ENCODE measurements at places on chromosomes 11 and 22.

DNA sequence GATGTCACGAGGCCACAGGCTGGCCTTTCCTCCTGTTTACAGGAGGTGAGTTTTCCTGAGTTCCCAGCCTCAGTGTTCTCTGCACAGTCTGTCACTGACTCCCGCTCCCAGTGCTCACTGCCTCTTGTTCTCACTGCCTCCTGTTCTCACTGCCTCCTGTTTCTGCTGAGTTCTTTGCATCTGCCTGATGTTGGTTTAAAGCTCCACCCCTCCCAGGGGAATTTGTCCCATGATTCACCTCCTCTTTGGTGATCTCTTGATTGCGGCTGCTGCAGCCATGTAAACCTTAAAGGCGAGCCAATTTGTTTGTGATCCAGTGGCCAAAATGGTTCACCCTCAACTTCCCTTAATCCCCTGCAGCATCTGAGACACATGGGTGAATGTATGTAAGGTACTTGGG is 6.0 kb upstream of the TUBA8 start:
- no peak for DNase-seq

- DNase-seq: no peak
Measured at GRCh38 chr22:23038902-23039301, 31.4 kb upstream of the GNAZ start.

GRCh38 chr22:27345691-27346090 is 455.9 kb downstream of the MN1 start:
- DNase-seq: no peak

DNA sequence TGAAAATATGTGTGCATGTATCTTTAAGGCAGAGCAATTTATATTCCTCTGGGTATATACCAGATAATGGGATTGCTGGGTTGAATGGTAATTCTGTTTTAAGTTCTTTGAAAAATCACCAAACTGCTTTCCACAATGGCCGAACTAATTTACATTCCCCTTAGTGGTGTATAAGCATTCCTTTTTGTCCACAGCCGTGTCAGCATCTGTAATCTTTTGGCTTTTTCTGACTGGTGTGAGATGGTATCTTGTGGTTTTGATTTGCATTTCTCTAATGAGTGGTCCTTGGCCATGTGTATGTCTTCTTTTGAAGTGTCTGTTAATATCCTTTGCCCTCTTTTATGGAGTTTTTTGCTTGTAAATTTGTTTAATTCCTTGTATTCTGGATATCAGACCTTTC is 24.3 kb downstream of the CCDC15 start:
- no peak for DNase-seq

DNA sequence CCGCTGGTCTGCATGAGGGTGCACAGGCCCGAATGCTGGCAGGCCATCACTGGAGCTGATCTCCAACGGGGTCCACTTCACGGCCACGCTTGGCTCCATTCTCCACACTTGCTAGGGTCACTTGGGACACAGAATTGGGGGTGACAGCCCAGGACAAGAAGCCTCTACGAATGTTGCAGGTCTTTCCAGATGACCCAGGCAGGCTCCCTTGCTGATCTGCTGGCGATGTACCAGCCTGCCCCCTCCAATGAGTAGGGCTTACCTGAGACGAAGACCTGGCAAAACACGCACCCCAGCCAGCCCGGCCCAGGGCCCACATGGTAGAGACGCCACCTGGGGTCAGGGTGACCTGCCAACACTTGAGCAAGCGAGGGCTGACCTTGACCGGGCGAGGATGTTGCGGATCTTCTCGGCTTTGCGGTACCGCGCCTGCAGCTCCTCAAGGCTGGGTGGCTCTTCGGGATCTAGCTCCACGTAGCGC is 44.9 kb downstream of the C11orf58 start:
- DNase-seq: no peak

- no peak for DNase-seq
Measured at GRCh38 chr11:80204021-80204420, 763.2 kb upstream of the TENM4 start.
